ENCODE measurements at places on chromosomes 4 and X.

GRCh38 chr4:5932035-5932568 lies 39.2 kb upstream of the CRMP1 start:
- peak; percentile 28 for DNase-seq

DNA sequence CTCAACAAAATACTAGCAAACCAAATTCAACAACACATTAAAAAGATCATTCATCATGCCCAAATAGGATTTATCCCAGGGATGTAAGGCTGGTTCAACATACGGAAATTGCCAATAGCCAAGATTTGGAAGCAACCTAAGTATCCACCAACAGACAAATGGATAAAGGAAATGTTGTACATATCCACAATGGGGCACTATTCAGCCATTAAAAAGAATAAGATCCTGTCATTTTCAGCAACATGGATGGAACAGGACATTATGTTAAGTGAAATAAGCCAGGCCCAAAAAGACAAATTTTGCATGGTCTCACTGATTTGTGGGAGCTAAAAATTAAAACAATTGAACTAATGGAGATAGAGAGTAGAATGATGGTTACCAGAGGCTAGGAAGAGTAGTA lies 82.0 kb upstream of the FAM241A start:
- DNase-seq: no peak

- no peak for DNase-seq
Measured at GRCh38 chrX:44903830-44904530, 31.0 kb downstream of the KDM6A start.

DNA sequence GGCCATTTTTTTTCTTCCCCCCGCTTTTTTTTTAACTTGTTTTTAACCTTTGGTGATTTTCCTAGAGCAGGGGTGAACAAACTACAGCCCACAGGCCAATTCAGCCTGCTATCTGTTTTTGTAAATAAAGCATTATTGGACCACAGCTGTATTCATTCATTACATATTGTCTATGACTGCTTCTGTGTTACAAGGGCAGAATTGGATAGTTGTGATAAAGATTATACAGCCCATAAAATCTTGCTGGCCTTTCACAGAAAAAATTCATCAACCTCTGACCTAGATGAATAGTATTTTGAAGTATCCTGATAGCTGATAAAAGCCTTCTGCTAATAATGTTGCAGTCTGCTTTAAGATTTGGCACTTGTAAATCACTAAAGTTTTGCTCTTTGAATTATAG lies 63.4 kb downstream of the SMAD1 start:
- no peak for DNase-seq

DNA sequence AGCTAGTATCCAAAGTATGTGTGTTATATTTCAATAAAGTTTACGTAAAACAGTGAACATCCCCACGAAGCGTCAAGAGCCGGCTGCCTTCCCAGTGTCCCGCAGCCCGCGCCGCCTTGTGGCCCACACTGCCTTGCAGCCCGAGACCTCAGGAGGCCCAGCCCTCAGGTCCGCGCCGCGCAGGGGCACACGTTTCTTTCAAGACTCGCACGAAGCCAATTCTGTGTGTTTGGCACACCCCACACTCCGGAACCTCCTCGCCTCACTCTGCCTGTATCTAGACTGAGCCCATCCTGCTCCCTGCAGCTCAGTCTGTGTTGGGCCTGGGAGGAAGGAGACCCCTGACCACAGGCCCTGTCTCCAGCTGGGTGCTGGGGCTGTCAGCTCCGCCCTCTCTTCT lies 5.8 kb downstream of the LRPAP1 start:
- no peak for DNase-seq

DNA sequence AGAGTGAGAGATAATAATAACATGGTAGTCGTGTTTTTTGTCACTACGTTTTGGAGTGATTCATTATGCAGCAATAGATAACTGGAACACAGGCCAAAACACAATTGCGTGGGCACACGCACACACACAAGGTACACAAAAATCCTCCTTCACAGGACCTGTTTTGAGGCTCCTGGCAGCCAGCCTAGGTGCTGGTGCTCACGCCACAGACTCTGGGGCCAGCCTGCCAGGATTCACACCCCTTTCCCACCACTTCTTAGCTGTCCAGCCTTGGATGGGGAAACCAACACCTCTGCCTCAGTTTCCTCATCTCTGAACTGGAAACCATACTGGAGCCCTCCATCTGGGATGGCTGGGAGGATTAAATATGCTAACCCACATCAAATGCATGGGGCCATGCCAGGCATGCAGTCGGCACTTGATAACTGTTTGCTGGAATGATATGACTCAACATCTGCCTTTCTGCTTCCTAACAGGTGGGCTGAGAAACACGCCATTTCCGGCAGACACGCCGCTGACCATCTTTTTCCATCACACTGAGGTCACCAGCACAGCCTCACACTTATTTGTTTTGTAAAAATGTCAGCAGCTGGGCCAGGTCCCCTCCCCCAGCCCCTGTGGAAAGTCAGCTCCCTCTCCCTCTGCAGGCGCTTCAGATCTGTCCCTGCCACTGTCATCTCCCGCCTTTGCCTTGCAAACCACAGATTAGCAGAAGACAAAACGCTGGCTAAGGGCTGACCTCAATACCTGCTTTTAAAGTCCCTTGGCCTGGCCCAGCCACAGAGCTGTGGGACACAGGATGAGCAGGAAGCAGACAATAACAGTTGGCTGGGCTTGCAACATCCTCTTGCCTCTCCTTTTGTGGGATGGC lies 237.5 kb downstream of the BCOR start:
- DNase-seq: no peak

- no peak for DNase-seq
Measured at GRCh38 chr4:136343340-136343739, 1189.0 kb downstream of the PCDH18 start.

GRCh38 chr4:155667568-155668511 lies 1.2 kb downstream of the GUCY1A1 start:
- peak; percentile 77 for DNase-seq

GRCh38 chr4:159685340-159686092 lies 582.6 kb downstream of the RAPGEF2 start:
- no peak for DNase-seq

- DNase-seq: no peak
Measured at GRCh38 chrX:70038515-70038914, 11.2 kb downstream of the AWAT2 start.

- DNase-seq: no peak
Measured at GRCh38 chr4:109441862-109442458, 8.3 kb downstream of the SEC24B start.

GRCh38 chr4:116665716-116666115 lies 419.7 kb downstream of the TRAM1L1 start:
- DNase-seq: no peak

DNA sequence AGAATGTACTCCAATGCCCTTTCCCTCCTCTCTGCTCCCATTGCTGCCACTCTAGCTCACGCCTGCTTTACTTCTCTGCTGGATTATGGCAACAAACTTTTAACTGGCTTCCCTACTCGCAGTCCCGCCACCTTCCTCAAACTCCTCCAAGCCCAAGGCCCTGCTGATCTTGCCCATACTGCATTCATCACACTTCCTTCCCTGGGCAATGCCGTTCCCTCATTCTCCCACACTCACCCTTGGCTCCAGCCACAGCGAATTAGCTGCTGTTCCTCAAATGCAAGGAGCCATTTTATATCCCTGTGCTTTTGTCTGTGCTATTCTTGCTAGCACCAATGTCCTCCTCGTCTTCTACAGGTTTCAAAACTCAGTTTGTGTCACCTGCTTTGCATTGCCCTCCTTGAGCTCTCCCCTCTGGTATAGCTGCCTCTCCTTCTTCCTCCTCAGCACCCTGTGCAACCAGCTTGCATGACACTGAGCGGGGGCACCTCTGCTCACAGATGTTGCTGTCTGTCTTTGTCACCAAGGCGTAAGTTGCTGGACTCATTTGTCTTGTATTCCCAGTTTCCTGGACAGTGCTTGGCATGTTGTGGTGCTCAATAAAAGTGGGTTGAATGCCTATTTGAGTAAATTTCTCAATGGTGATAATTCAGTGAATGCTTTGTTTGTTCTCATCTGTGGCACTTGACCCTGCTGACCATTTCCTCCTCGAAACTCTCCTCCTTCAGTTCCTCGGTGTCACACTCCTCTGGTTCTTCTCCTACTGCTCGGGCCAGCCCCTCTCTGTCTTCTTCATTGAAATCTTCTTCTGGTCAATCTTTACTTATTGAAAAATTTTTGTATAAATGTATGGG lies 22.4 kb upstream of the MGST2 start:
- DNase-seq: peak; percentile 43

DNA sequence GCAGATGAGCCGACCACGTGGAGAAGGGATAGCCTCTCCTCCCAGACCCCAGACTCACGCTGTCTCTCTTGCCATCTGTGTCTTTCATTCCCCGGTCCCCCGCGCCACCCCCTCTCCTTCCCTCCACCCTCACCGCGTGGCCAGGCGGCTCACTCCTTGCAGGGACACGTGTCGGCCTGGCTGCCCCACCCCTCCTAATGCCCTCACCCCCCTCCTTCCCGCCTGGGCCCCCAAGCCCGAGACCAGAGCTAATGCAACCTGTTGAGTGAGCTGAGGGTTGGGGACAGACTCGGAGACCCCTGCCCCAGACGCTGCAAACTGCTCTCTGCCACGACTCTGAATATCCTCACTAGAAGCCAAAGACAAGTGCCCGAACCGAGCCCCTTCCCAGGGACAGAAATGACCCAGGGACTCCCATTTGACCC lies 1.8 kb downstream of the SLC38A5 start:
- no peak for DNase-seq

DNA sequence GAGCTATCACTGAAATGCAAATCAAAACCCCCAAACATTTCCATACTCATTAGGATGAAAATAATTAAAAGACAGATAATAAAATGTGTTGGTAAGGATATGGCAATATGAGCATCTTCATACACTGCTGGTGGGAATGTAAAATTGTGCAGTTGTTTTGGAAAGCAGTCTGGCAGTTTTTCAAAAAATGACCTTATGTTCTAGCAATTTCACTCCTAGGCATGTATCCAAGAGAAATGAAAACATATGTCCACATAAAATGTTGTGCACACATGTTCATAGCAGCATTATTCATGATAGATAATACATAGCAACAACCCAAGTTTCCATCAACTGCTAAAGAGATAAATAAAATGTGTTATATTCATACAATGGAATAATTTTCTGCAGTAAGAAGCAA lies 14.8 kb upstream of the GPRASP2 start:
- DNase-seq: no peak

DNA sequence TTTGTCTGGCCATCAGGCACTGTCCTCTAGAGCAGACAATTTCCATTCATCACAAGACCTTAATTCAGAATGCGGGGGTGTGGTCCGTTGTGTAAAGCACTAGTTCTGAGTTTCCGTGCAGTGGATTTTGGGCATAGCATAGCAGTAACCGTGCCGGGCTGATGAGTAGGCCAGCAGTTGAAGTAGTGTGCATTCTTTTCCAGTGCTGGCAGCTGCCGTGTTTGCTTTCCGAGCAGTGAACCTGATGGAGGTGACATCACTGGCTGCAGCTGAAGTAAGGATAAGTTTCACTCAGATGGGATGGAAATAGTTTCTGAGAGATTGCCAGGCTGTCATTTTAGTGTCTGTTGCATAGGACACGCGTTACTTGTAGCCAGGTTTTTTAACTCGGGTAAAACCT lies 107.0 kb upstream of the STIM2 start:
- DNase-seq: no peak

- no peak for DNase-seq
Measured at GRCh38 chr4:13674971-13675370, 47.4 kb upstream of the BOD1L1 start.

DNA sequence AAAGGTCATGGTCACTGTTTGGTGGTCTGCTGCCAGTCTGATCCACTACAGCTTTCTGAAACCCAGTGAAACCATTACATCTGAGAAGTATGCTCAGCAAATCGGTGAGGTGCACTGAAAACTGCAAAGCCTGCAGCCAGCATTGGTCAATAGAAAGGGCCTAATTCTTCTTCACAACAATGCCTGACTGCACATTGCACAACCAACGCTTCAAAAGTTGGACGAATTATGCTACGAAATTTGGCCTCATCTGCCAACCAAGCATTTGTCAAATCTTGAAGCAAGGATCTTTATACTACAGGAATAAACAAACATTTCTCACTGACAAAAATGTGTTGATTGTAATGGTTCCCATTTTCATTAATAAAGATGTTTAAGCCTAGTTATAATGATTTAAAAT lies 90.4 kb downstream of the EIF4E start:
- DNase-seq: no peak

DNA sequence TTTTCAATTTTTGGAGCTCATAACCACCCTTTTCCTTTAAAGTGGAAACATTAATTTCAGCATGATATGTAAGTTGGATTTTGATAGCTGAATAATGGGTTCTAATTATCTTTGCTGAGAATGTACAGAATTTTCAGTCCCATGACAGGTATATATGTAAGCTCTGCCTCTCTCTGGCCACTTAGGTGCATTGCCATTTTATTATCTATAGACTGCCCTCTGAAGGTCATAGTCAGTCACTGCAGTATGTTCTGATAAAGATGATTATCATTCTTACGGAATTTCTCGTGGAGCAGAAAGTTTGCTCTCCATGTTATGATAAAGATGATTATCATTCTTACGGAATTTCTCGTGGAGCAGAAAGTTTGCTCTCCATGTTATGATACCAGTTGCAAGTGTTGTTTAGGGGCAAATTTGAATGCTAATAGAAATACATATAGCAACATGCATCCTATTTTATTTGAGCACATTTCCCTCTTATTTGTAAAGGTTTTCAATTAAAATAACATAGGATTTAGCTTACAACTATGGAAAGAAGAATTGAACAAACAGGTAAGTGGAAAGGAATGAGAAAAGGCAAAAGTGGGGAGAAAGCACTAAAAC lies 10.4 kb downstream of the AFP start:
- no peak for DNase-seq

GRCh38 chrX:97290199-97290598 lies 406.5 kb downstream of the RPA4 start:
- no peak for DNase-seq
